ENCODE measurements at places on chromosomes 7 and 10.

GRCh38 chr10:103915796-103916195 is 2.2 kb downstream of the STN1 start:
- DNase-seq = no peak

GRCh38 chr7:44693641-44694313 is 54.9 kb upstream of the ZMIZ2 start:
- no peak for DNase-seq

GRCh38 chr7:23971031-23971430 is 261.0 kb downstream of the STK31 start:
- no peak for DNase-seq

DNA sequence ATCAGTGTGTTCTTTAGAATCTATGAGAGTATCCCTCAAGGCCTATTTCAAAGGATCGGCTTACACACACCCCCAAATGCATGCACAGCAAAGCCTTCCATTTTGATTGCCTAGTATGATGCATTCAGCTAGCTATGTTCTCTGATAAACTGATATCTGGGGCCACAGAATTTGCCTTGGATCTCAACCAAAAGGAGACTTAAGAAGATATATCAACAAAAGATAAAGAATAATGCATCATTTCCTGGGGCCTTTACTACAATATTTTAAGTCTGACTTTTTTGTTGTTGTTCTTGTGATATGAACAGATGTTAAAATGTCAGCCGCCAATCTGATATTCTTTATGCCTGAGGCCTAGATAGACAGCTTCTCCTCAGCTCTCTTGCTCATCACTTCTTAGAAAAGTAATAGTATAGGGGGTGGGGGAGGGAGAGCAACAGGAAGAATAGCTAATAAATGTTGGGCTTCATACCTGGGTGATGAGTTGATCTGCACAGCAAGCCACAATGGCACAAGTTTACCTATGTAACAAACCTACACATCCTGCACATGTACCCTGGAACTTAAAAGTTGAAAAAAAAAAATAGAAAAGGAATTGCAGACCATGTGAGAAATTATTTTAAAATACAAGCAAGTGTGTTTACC is 792.9 kb upstream of the GHITM start:
- DNase-seq = no peak

- DNase-seq = no peak
These were observed 105.2 kb downstream of the GSAP start for GRCh38 chr7:77310982-77311381.

DNA sequence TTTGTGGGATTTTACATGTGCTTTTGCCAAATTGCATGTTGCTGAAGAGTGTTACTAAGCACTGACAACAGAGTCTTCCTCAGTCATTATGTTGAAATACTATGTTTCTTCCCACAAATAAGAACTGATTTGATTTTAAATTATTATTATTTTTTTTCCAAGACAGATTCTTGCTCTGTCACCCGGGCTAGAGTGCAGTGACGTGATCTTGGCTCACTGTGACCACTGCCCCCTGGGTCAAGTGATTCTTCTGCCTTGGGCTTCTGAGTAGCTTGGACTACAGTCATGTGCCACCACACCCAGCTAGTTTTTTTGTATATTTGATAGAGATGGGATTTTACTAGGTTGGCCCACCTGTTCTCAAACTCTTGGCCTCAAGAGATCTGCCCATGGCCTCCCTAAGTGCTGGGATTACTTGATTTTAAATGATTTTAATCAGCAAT is 42.3 kb downstream of the MINPP1 start:
- DNase-seq = no peak

GRCh38 chr10:28139138-28139537 is 140.3 kb upstream of the ODAD2 start:
- no peak for DNase-seq

DNA sequence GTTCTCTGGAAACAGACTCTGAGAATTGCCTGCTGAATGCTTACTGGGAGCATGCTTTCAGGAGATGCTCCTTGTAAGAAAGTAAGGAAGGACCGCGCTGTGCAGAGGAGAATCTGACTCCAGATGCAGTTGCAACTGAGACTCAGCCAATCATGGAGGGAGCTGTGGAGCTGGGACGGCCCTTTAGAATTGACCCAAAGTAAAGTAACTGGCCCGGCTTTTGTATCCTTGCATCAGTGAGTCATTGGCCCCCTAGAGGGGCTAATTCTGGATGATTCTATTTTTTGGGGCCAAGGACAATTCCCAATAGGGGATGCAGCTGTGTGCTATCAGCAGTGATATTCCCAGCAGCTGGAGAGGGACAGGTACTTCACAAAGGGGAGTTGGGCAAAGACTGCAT is 170.4 kb downstream of the PTEN start:
- DNase-seq = no peak

- no peak for DNase-seq
These were observed 51.1 kb upstream of the CHST15 start for GRCh38 chr10:124144536-124144935.

GRCh38 chr7:26620352-26620751 is 244.0 kb downstream of the SKAP2 start:
- DNase-seq = no peak

- no peak for DNase-seq
These were observed 48.2 kb upstream of the LOXL4 start for GRCh38 chr10:98316170-98316569.

GRCh38 chr10:6978187-6978627 is 398.1 kb upstream of the PRKCQ start:
- no peak for DNase-seq

- no peak for DNase-seq
These were observed 40.3 kb downstream of the FAM20C start for GRCh38 chr7:232410-233248.

DNA sequence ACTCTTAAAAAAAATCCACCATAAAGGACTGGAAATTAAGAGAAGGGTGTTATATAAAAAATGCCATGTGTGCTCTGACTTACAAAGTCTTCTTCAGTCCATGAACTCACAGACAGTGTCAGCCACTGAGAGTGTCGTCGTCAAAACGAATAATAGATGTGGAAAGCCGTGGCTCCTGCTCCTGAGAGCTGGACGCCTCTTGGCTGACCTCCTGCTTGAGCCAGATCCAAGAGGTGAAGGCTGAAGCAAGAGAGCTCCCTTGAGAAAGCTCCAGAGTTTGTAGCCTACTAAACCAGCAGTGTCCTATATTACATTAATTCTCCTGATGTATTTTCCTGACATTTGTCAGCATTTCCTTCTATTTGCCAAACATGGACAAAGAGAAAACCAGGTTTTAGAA is 234.3 kb upstream of the C7orf33 start:
- no peak for DNase-seq

DNA sequence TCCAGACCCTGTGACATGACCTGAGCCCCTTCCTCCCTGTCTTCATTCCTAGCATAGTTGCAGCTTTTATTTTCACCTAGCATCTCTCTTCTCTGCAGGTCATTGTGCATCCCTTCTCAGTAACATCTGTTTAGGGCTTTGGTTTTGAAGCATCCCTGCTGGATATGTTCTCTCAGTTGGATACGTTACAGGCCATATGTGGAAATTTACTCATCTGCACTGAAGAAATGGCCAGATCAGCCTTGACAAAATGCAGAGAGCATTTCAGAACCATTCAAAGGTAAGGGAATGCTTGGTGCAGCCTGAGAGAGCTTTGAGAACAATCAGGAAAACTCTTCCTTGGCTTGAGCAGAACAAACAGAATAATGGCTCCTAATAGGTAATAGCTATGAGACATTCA is 647.0 kb downstream of the KCNMA1 start:
- DNase-seq = no peak

DNA sequence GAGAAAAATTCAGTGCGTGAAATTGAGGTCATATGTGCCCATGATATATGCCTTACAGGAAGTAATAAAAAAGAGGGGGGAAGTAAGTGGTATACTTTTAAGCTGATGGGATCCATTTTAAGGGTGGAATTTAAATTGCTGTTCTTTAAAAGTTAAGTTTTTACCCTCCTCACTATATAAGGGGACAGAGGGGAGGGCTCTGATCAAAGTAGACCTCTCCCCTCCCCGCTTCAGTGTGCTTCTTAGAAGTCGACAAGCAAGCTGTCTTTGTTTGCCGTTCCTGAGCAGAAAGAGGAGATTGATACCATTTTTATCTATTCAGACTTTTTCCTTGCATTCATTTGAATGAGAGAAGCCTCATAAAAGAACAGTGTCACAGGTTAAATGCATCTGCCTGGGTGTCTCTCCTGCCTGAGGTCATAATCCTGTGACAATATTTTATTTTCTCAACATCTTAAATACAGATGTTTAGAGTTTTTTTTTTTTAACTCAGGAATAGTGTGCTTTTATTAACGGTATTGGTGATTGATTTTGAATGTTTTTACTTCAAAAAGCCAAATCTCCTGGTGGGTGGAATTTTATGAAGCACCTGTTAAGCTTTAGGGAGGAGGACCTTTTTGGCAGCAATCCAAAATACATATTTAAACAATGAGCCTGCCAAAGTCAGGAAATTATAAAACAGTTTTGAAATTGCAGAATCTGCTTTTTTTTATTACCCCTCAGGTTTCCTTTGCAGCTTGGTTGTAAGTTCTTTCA is 141.7 kb downstream of the KAT6B start:
- DNase-seq = peak; percentile 56

DNA sequence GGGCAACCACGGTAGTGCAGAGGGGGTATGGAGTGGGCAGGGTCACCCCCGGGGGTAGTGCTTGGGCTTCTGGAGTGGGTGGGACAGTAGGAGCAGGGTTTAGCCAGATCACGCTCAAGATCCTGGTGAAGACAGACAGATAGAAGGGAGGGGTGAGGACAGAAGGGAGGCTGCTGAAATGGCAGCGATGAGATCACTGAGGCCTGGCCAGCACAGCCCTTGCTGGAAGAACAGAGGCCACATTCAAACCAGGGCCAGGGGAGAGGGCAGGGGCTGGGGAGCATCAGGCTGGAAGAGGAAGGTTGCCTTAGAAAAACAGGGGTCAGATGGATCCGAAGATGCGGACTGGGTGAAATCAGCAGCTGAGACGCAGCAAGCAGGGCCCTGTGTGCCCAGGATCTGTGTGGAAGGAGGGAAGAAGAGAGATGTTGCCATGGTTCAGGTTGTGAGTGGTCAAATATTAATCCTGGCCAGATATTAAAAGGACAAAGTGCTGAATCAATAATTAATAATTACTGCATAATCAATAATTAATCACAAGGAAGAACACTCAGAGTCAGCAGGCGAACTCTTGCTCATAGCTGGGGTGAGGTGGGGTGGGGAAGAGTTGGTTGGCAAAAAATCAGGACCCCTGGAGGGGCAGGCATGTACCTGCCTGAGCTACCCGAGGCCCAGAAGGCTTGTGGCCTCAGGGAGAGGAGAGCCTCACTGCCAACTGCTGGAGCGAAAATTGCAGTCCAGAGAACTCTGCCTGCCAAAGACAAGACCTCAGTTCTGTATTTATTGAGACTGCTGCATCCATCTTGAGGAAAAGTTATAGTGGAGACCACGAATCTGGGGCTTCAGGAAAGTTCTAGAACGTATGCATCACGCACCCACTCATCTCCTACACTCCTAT is 105.7 kb downstream of the GRB10 start:
- no peak for DNase-seq

DNA sequence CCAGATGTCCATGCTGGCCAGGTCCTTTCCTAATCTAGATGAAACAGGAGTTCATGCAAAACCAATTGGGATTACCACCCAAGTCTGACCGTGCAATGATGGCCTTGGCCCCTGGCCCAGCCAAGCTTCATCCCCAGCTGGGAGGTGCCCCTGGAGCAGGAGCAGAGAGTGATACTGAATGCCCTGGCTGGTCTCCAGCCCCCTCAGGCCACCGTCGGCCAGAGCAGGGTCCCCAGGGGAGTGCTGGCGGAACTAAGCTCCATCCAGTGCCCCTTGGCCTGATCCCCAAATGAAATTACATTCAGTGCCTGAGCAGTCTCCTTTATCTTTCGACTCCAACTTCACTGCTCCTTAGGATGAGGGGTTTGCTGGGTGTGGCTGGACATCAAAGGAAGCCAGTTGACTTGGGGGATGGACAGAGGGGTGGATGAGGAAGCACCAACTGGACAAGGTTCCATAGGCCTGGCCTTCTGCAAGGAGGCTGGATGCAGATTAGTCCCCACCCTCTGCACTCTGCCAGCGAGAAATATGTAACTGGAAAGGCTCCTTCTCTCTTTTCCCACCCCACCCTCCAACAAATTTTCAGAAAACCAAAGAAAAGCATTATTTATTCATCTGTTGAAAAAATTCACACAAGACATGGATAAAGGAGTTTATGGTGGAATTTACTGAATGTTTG is 275.5 kb downstream of the PLXNA4 start:
- DNase-seq = no peak

DNA sequence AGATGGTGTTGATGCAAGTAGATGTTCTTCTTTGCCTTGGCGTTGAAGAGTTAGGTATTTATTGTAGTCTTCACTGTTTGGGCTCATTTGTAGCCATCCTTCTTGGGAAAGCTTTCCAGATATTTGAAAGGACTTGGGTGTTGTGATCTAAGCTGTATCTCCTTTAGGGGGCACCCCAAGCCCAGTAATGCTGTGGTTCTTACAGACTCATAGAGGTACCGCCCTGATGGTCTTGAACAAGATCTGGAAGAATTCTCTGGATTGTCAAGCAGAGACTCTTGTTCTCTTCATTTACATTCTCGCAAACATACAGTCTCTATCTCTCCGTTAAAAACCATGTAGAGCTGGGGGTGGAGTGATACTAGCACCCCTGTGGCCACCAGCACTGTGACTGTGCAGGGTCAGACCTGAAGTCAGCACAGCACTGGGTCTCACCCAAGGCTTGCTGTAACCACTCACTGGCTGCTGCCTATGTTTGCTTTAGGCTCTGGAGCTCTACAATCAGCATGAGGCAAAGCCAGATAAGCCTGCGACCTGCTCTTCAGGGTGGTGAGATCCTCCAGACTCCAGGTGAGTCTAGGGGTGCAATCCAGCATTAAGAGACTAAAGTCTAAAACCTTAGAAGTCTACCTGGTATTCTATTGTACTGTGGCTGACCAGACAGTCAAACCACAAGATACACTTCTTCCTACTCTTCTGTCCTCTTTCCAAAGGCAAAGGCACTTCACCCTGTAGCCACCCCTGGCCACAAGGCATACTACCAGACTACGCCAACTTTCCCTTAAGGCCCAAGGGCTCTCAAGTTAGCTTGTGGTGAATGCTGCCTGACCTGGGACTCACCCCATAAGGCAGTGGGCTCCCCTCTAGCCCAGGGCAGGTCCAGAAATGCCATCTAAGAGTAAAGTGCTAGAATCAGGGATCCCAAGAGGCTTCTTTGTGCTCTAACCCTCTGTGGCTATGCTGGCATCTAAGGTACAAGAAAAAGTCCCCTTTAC is 209.7 kb upstream of the TMEM196 start:
- no peak for DNase-seq

Data from NCI-H1417 treated with DMSO at 0.1 percent for 48 hours (cell line).